ENCODE measurements at places on chromosomes 6 and 20.

GRCh38 chr6:135014353-135014832 is 40.2 kb downstream of the HBS1L start:
- no peak for DNase-seq

DNA sequence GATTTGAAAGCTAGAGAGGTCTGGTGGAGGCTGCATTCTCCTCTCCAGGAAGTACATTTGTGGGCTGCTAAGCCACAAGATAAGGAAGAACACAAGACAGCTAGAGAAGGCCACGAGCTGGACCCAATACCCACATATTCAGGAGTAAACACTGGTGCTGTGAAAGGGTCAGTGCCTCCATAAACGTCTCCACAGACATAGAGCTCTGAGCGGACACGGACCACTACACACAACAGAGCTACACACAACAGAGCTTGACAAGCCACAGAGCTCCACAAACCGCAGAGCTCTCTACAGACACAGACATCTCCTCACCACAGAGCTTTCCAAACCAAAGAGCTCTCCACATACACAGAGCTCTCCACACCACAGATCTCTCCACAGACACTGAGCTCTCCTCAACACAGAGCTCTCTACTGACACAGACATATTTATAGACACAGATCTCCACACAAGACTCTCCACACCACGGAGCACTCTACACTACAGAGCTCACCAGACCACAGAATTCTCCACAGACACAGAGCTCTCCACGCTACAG is 51.9 kb downstream of the ERMARD start:
- no peak for DNase-seq

GRCh38 chr6:41489120-41489851 is 56.9 kb upstream of the FOXP4 start:
- DNase-seq, result no peak

- no peak for DNase-seq
Observed at GRCh38 chr20:50224531-50225255, 34.1 kb downstream of the CEBPB start.

DNA sequence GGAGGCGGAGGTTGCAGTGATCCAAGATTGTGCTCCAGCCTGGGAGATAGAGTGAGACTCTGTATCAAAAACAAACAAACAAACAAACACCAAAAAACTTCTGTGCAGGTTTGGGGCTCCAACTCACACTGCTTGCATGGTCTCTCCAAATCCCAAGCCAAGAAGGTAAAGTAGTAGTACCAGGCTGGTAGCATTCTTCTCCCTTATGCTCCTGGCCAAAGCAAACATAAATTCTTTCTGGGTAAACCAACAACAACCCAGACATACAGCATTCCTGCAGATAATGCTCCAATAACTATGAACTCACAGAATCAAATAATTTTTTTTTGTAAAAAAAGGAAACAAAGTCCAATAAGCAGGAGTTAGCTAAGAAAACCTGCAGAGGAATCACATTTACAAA is 57.8 kb upstream of the KLHL31 start:
- DNase-seq, result no peak

DNA sequence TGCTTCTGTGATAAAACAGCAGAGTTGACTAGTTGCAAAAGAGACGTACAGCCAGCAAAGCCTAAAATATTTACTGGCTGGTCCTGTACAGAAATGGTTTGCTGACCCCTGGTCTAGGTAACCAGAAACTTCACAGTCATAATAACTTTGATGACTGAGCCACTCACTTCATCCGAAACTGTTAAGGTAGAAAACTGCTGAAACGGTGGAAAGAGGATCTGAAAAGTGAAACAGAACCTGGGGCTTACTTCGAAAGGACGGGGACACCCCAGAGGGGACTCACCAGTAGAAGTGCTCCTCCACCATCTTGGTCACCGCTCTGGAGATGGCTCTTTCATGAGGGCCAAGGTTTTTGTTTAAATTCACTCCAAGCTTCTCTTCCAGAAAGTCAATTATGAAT is 16.4 kb downstream of the FAXC start:
- no peak for DNase-seq

DNA sequence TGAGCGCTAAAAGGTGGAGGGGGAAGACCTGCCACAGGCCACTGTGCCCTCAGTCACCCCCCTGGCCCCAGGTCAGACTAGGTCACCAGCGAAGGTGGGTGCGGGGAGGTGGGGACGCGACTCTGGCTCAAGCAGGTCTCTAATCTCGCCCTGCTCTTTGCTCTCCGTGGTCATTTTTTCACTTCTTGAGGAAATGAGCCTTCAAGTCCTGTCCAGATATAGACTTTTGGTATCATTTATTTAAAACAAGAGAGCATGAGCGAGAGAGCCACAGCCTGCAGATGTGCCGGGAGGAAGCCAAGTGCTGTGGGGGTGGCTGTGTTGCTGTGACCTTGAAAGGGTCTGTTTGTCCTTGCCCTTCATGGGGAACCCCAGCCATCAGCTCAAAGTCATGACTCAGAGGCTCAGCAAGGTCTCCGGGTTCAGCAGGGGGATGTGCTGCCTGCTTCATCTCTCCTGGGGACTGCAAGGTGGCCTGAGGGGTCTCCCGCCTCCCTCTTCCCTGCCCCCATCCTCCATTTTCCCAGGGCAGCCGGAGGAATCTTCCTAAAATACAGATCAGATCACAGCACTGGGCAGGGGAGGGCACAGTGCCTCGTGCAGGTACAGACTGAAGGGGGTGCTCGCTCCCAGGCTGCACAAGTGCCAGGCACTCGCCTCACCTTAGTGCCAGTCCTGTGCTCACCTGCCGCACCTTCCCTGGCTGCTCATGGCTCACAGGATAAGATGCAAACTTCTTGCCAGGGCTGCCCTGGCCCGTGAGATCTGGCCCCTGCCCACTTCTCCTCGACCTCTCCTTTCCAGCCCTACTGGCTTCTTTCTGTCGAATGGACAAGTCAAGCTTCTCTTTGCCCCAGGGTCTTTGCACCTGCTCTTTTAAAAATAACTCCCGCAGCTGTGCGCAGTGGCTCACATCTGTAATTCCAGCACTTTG is 26.5 kb downstream of the SULF2 start:
- DNase-seq, result no peak

- no peak for DNase-seq
Observed at GRCh38 chr20:45827030-45827652, at the start of gene TNNC2. TNNC2 (minus strand) TSS chr20:45827312; CDS start chr20:45827248, 64 bp downstream.

DNA sequence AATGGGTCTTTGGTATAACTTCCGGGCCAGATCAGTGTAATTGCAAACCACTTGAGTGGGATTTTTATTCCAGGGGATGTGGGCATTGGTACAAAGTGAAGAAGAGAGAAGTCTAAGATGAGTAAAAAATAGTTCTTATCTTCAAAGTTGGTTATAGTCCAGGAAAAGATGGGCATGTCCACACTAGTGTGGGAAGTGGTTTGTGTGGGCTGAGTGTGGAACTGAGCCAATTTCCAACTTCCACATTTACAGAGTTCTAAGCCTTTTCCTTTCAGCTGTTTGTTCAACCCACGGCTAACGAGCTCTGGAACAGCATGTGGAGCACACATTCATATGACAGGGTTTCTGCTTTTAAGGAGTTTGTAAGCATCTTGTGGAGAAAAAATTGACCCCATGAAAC is 72.3 kb upstream of the IFNGR1 start:
- no peak for DNase-seq

DNA sequence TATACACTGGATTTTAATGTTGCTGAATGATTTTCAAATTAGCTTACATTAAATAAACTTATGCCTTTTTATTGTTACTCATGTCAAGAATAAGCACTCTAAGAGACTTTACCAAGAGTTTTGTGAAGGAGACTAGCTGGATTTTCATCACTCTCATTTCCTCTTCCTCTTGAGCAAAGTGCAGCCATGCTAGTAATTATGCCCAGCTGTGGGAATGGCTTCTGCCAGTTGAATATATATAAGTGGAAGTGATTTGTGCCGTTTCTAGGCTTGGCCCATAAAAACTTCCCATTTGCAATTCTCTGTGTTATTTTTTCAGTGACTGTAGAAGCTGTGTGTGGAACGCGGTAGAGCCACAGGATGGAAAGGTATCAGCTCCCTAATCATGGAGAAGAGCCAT is 255.8 kb downstream of the HDGFL1 start:
- DNase-seq, result no peak

DNA sequence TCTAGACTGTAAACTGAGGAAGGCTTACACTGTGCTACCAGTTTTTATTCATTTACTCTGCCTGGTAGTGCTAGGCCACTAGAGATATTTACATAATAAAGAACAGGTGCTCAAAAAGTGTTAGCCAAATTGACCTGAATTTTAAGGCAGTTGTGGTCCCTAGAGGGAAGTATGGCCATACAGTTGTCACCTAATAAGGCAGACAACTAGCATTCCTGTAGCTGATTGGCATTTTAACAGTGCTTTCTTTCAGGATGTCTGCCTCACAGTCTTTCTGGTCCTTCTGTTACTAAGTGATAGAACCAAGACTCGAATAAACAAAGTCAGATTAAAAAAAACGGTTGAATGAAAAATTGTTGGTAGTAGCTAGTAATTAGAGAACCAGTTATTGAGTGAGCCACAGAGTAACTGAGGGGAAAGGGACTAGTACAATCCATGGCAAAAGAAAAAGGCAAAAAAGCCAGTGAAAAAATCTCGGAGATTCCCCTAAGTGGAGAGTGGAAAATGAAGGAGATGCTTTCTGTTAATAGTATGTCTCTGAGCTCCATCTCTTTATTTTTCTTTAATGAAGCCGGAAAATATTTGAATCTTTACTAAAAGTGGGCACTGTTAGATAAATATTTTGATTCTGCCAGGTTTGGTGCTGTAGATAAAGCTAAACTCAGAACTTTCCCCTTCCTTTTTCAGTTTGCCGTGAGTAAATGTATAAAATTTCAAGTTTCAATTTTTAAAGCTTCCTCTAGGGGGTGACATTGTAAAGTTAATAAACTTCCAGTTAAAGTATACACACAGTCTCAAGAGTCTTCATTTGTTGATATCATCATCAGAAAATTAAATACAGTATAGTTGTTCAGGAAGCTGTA is 9.1 kb downstream of the VTA1 start:
- DNase-seq, result no peak

DNA sequence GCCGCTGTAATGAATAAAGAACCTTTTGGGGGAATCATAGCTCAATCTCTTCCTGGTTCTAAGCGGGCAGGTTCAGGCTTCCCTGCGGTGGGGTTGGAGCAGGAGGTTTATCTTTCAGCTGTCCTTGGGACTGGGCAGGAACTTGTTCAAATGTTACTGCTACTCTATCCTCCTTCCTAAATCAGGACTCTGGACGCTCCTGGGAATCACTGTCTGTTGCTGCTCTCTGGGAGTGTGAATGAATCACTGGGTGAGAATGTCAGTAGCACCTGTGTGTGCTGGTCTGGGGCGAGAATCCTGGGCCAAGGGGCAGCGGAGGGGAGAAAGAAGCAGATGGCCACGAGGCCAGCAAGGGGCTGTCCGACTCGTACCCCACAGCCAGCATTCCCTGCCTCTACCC is 65.4 kb upstream of the ZNFX1 start:
- no peak for DNase-seq

DNA sequence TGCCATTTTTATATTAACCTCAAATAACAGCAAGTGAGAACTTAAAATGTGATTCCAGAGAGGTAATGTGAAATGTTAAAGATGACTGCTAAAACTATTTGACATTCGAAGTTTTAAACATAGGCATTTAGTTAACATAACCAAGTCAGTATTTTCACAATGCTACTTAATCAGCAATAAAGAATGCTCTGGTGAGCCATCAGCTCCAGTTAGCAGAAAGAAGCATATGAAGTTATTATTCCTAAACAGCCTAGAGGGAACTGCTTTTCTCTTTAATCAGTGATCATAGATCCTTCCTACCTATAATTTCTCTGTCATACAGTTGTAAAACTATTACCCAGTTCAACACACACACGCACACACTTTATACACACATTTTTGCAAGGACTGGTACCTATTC is 60.1 kb downstream of the MMS22L start:
- DNase-seq, result no peak

DNA sequence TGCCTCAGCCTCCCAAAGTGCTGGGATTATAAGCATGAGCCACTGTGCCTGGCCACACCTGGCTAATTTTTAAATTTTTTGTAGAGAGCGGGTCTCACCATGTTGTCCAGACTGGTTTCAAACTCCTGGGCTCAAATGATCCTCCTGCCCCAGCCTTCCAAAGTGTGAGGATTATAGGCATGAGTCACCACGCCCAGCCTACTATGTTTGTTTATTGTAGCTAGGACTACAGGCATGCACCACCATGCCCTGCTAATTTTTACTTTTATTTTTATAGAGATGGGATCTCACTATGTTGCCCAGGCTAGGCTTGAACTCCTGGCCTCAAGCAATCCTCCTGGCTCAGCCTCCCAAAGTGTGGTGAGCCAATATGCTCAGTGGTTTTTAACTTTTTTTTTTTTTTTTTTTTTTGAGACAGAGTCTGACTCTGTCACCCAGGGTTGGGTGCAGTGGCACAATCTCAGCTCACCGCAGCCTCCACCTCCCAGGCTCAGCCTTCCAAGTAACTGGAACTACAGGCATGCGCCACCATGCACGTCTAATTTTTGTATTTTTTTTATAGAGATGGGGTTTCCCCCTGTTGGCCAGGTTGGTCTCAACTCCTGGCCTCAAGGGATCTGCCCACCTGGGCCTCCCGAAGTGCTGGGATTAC is 12.0 kb upstream of the DDX43 start:
- DNase-seq, result no peak

DNA sequence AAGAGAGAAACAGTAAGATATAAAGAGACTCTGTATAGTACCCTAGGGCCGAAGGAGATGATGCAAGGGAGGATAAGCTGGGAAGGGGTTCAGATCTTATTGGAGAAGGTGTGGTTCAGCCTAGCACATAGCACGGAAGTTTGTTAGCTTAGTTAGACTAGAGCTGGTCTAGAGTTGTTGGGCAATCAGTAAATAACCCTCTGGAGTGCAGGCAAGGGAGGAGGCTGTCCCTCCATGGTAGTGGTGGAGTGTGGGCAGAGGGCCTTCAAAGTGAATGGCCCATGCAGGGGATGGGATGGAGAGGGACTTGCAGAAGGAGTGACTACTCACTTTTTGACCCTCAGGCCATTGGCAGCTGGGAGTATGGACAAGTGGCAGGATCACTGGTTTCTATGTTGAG is 20.0 kb downstream of the TULP4 start:
- DNase-seq, result no peak

DNA sequence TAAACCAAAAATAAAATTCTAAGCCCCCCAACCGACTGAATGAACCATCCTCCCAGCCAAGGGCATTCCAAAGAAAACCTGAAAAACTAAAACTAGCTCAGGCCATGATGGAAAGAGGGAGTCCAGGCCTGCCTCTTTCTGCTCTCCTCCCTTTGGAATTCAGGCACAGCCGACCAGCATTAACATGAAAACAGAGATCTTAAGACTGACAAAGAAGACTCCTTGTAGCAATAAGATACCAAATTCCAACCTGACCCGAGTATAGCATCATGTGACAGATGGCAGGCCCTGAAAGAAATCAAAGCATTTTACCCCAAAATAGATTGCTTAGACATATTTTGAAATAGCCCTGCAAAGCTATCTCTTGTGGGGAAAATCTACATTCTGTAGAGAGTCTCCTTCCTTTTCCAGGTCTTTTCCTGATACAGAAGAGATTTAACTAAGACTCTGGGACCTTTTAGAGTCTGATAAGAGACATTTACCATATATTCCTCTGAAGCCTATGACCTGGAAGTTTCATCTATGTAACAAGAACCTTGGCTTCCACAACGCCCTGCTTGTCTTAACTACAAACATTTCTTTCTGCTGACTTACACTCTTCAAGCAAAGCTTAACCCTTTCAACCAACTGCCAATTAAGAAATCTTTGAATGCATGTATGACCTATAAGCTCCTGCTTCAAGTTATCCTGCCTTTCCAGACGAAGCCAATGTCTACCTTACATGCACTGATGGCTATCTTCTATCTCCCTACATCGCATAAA is 22.2 kb upstream of the TXLNB start:
- no peak for DNase-seq

GRCh38 chr20:21016751-21017150 is 89.4 kb downstream of the LINC00237 start:
- DNase-seq, result no peak

All from activated gamma-delta T cell treated with Interleukin-2 at 50 U/mL for 16 hours (primary cell).